CD8-positive, alpha-beta memory T cell (primary cell): ENCODE measurements at places on chromosomes 1 and 21. TPM values are rescaled to one million over a fixed set of nuclear protein-coding genes. Genes with fewer than 3 reads are reported as not detected.

Gene SELE
- total RNA-seq, result not detected

DNA sequence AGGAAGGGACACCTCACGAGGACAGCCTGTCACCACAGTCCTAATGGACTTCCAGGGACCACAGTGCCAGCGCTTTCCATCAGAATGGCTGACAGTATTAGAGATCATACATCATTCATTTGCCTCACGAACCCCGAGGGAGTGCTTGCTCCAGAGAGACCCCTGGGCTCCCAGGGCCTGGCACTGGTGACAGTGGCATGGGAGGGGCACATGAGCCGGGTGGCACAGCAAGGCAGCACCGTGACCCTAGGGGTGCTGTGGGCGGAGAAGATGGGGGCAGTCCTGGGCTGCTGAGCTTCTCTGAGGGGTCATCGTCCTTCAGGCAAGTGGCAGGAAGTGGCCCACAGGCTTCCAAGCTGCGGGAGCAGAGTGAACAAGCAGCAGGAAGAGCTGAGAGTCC lies 16.4 kb upstream of the TSPEAR start:
- no peak for DNase-seq
- no peak overlapping the region for H3K27ac ChIP-seq
- no peaks in the 10 kb centered on the region for H3K36me3 ChIP-seq
- H3K27me3 ChIP-seq, result peaks cover 12% of the 10 kb centered on the region
- no peak overlapping the region for H3K4me3 ChIP-seq

GRCh38 chr21:44006656-44007055 lies 5.5 kb upstream of the TRAPPC10 start:
- H3K4me3 ChIP-seq, result no peak overlapping the region
- no peaks in the 10 kb centered on the region for H3K36me3 ChIP-seq
- DNase-seq, result no peak
- H3K27ac ChIP-seq, result no peak overlapping the region

GRCh38 chr1:28213315-28213714 lies 19.5 kb downstream of the DNAJC8 start:
- no peak for DNase-seq
- H3K36me3 ChIP-seq, result peaks cover 21% of the 10 kb centered on the region
- no peak overlapping the region for H3K4me3 ChIP-seq
- no peak overlapping the region for H3K27ac ChIP-seq
- no peaks in the 10 kb centered on the region for H3K27me3 ChIP-seq

Gene ANGPTL3
- not detected for total RNA-seq
